ENCODE measurements at places on chromosomes 2 and 18. TPM values are rescaled to one million over a fixed set of nuclear protein-coding genes. Genes with fewer than 3 reads are reported as not detected.

SLC9A4 gene
- not detected for total RNA-seq

SIX3 gene
- under 0.01 TPM for total RNA-seq

PDE1A gene
- total RNA-seq = 20.0 TPM

ETAA1 gene
- 24.0 TPM for total RNA-seq

STAT4 gene
- total RNA-seq = 0.55 TPM

XDH gene
- under 0.01 TPM for total RNA-seq

ALPP gene
- not detected for total RNA-seq

FSIP2 gene
- total RNA-seq = 0.22 TPM

GAREM2 gene
- 0.22 TPM for total RNA-seq

PDIA6 gene
- 820 TPM for total RNA-seq

HOXD4 gene
- 0.22 TPM for total RNA-seq

SUMO1 gene
- 124 TPM for total RNA-seq

BOLL gene
- total RNA-seq = not detected

IL36RN gene
- not detected for total RNA-seq

MARS2 gene
- total RNA-seq = 3.1 TPM

CFC1 gene
- total RNA-seq = not detected

TEX44 gene
- total RNA-seq = not detected

MAP3K20 gene
- 125 TPM for total RNA-seq

PRSS56 gene
- total RNA-seq = not detected

LOXHD1 gene
- not detected for total RNA-seq

TEKT4 gene
- not detected for total RNA-seq

SPP2 gene
- not detected for total RNA-seq

CXCR1 gene
- total RNA-seq = not detected

D2HGDH gene
- 22.7 TPM for total RNA-seq

AQP12A gene
- total RNA-seq = not detected

SLC5A7 gene
- not detected for total RNA-seq

GAREM1 gene
- 2.4 TPM for total RNA-seq

KLHL41 gene
- 0.33 TPM for total RNA-seq

SLC39A10 gene
- total RNA-seq = 81.9 TPM

PFN4 gene
- total RNA-seq = 0.62 TPM

IL1B gene
- 1.7 TPM for total RNA-seq

ACYP2 gene
- 9.0 TPM for total RNA-seq

TCF23 gene
- not detected for total RNA-seq

NR4A2 gene
- 0.11 TPM for total RNA-seq

TLX2 gene
- not detected for total RNA-seq

SP9 gene
- not detected for total RNA-seq

KRTCAP3 gene
- total RNA-seq = not detected

LYPD6 gene
- total RNA-seq = 4.4 TPM

EMX1 gene
- total RNA-seq = not detected

EML6 gene
- 1.1 TPM for total RNA-seq

CERKL gene
- total RNA-seq = under 0.01 TPM

SPRED2 gene
- 9.3 TPM for total RNA-seq

LRP1B gene
- 0.50 TPM for total RNA-seq

EDAR gene
- not detected for total RNA-seq

IL1RL1 gene
- 0.77 TPM for total RNA-seq

EHD3 gene
- total RNA-seq = 22.1 TPM

ONECUT2 gene
- under 0.01 TPM for total RNA-seq

STEAP3 gene
- total RNA-seq = 23.6 TPM

FAM237A gene
- total RNA-seq = not detected

SLC8A1 gene
- total RNA-seq = 53.6 TPM

AOX1 gene
- total RNA-seq = 86.3 TPM

PRKAG3 gene
- total RNA-seq = not detected

CCL20 gene
- not detected for total RNA-seq

CD8B gene
- not detected for total RNA-seq

MARCO gene
- total RNA-seq = not detected

CPO gene
- total RNA-seq = 0.12 TPM

DYNAP gene
- not detected for total RNA-seq

C18orf63 gene
- not detected for total RNA-seq

ARHGEF33 gene
- total RNA-seq = 1.5 TPM

Measured in uterine smooth muscle cell (primary cell).